Breast epithelium (tissue), 4 donors: ENCODE measurements at places on chromosomes 6 and 20. TPM values are rescaled to one million over a fixed set of nuclear protein-coding genes. Genes with fewer than 3 reads are reported as not detected.
A peak's percentile ranks its signal among the peaks of the same experiment; 100 is the strongest.

RNF8 gene
- total RNA-seq, result 7.8 TPM

DNA sequence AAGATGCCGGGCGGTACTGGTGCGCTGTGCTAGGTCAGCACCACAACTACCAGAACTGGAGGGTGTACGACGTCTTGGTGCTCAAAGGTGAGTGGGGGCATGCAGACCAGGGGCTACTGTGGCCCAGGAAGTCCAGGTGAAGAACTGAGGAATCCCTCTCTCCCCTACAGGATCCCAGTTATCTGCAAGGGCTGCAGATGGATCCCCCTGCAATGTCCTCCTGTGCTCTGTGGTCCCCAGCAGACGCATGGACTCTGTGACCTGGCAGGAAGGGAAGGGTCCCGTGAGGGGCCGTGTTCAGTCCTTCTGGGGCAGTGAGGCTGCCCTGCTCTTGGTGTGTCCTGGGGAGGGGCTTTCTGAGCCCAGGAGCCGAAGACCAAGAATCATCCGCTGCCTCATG lies 1.0 kb downstream of the LY6G6F start:
- H3K27ac ChIP-seq, result no peak overlapping the region
- peaks cover 6% of the 10 kb centered on the region for H3K4me1 ChIP-seq
- no peaks in the 10 kb centered on the region for H3K27me3 ChIP-seq
- H3K4me3 ChIP-seq, result no peak overlapping the region
- DNase-seq, result no peak

DNA sequence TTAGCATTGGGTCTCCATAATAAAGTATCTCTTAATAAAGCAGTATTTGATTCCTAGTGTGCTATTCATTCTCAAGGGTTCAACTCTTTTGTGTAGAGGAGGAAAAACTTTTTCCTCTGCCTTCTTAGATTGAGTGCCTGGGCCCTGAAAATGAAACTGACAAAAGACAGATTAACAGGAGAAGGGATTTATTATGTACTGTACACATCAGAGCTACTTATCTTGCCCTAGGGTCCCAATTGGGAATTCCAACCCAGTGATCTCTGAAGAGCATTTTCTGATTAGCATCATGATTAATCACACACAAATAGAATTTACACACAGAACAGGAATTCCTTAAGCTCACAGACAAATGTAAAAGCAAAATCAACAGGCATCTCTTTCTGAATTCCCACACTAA lies 128.9 kb downstream of the CD164 start:
- H3K27me3 ChIP-seq, result no peaks in the 10 kb centered on the region
- H3K4me3 ChIP-seq, result no peak overlapping the region
- no peak for DNase-seq
- H3K36me3 ChIP-seq, result no peaks in the 10 kb centered on the region

DNA sequence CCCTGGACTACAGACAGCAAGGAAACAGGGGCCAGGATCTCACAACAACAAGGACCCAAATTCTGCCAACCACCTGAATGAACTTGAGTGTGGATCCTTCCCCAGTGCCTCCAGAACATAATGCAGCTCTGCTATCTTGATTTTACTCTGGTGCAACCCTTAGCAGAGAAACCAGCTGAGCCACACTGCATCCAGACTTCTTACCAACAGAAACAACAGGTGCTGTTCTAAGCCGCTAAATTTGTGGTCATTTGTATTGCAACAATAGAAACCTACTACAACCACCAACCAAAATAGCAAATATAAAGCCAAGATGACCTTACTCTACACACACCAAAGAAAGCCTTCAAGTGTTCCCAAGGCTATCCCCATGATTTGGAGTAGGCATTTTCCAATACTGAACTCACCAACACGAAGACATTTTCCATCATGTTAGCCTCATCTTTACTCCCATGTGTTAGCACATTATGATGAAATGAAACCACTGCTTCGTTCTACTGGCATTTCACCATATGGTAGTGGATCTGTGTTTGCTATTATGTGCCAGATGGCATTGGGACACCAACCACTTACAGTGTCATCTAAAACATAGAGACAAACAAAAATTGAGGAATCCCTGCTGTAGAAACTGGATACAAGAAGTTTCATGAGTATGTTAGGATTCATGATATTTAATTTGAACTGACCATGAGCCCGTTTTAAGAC lies 249.8 kb upstream of the ID4 start:
- no peak overlapping the region for H3K27ac ChIP-seq
- no peak for DNase-seq
- no peak overlapping the region for H3K4me3 ChIP-seq
- H3K4me1 ChIP-seq, result no peaks in the 10 kb centered on the region
- no peaks in the 10 kb centered on the region for H3K27me3 ChIP-seq

RIPPLY2 gene
- not detected for total RNA-seq

DNA sequence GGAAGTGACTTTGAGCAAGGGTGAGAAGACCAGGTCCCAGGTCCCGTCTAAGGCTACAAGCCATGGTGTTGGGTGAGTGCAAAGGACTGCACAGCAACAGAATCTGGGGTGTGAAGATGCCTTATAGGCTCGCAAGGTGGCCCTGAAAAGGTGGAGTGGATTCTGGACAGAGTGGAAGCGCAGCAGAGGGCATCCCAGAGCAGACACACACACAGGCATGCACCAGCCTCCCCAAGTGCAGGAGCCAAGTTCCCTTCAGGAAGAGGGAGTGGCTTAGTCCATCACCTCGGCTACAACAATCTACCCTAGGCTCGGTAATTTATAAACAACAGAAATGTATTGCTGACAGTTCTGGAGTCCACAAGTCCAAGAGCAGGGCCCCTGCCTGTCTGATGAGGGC lies 180.1 kb upstream of the PDE10A start:
- H3K27ac ChIP-seq, result no peak overlapping the region
- no peak overlapping the region for H3K4me3 ChIP-seq
- H3K36me3 ChIP-seq, result no peaks in the 10 kb centered on the region
- no peaks in the 10 kb centered on the region for H3K27me3 ChIP-seq
- H3K4me1 ChIP-seq, result no peaks in the 10 kb centered on the region

DNA sequence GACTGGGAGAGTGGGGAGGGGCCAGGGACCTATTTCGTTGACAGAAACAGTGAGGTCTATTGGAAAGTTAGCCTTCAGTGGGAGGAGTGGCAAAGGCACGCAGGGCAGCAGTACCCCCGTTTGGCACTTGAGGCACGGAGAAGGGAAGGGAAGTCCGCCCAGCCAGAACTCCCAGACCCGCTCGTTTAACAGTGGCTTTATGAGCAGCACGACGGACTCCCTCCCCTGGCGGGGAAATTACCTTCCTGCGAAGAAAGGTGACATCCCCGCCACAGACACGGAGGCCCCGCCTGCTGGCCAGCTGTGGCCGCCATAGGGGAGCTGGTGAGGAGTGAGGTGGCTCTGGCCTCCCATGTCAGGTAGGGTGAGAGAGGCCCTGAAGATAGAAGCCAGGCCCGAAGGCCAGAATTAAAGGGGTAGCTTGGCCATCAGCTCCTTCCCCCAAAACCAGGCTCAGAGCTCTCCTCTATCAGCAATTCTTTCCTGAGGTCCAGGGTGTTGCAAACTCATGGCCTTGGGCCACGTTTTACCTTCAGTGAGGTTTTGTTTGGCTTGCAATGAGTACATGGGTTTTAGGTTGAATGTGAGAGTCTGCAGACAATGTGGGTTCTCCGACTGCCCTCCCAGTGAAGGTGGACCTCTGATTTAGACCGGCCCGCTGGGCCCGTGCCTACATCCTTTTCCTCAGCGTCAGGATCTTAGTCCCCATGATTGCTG lies 123.7 kb downstream of the MRPL14 start:
- no peaks in the 10 kb centered on the region for H3K27me3 ChIP-seq
- no peak overlapping the region for H3K27ac ChIP-seq
- H3K36me3 ChIP-seq, result no peaks in the 10 kb centered on the region
- peaks cover 6% of the 10 kb centered on the region for H3K4me1 ChIP-seq

JARID2 gene
- total RNA-seq, result 11.5 TPM

DNA sequence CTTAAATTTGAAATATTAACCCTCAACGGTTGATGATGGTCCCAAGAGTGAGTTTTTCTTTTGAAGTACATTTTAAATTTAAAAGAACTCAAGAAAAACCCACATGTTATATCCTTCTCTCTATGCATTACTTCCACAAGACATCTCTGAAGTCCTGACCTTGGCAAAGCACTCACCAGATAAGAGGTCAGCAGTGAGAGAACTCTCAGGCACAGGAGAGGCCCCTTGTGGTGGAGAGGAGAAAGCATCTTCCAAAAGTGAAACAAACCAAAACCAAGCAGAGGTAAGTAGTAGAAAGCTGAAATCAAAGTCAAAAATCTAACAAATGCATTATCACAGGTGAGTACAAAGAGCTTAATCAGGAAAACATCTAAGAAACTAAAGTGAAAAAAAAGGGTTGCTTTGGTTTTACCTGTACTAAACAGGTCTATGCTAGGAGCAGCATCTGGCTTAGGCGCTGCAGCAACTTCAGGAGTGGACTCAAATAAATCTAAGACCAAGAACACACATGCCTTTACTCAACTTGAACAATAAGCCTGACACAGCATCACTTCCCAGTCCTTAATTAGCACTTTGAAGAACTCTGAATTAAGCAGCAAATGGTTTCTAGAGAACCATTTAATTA lies 80.5 kb downstream of the PRSS35 start:
- no peaks in the 10 kb centered on the region for H3K27me3 ChIP-seq
- H3K27ac ChIP-seq, result no peak overlapping the region
- H3K36me3 ChIP-seq, result no peaks in the 10 kb centered on the region
- no peak for DNase-seq

DNA sequence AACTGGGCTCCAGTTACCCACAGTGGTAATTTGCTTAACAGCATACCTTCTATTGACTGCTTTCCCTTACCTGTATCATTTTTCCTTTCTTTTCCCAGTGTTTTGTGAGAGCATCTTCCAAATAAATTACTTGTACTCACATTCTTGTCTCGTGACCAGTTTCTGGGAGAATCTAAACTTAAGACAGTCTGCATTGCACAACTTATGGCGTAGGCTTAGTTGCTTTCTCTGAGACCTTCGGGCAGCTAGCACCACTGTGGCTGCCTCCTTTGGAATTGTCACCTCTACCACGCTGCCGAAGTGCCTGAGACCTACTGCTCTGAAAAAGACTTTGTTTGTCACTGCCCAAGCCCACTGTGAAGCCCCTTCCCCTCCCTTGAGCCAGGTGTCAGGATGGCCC lies 188.1 kb upstream of the BMP2 start:
- DNase-seq, result no peak
- H3K4me1 ChIP-seq, result no peaks in the 10 kb centered on the region
- H3K27ac ChIP-seq, result no peak overlapping the region
- H3K4me3 ChIP-seq, result no peak overlapping the region
- no peaks in the 10 kb centered on the region for H3K36me3 ChIP-seq

DNA sequence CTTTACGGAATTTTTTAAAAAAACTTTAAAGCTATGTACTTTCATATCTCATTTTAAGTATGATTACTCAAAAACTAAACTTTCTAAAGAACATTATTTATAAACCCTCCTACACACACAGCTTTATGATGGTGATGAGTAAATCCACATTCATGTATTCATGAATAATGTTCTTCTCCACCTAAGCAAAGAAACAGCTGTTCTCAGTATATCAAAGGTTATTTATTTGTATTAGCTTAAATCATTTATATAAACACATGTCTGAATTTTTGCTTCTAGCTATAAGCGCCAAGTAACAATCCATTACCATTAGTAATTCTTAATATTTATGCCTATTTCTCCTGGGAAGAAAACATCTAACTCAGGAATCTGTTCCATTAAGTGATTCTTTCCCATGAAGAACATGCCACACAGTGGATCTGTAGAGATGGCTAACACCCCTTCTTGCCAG lies 63.3 kb downstream of the SMLR1 start:
- no peaks in the 10 kb centered on the region for H3K4me1 ChIP-seq
- H3K27me3 ChIP-seq, result no peaks in the 10 kb centered on the region
- no peak overlapping the region for H3K4me3 ChIP-seq
- no peak for DNase-seq
- H3K27ac ChIP-seq, result no peak overlapping the region
- H3K36me3 ChIP-seq, result no peaks in the 10 kb centered on the region

OR2H1 gene
- not detected for total RNA-seq

OPRL1 gene
- total RNA-seq, result 2.3 TPM

FAM50B gene
- 9.3 TPM for total RNA-seq

GRCh38 chr20:32577023-32577422 lies 8.1 kb downstream of the NOL4L start:
- H3K4me1 ChIP-seq, result no peaks in the 10 kb centered on the region
- H3K4me3 ChIP-seq, result no peak overlapping the region
- no peaks in the 10 kb centered on the region for H3K27me3 ChIP-seq
- no peak for DNase-seq
- no peak overlapping the region for H3K27ac ChIP-seq

GRCh38 chr20:47773371-47773786 lies 11.9 kb downstream of the SULF2 start:
- H3K27ac ChIP-seq, result peak overlapping the region; percentile 60
- H3K36me3 ChIP-seq, result no peaks in the 10 kb centered on the region
- no peaks in the 10 kb centered on the region for H3K4me1 ChIP-seq
- no peaks in the 10 kb centered on the region for H3K27me3 ChIP-seq
- H3K4me3 ChIP-seq, result no peak overlapping the region

DNA sequence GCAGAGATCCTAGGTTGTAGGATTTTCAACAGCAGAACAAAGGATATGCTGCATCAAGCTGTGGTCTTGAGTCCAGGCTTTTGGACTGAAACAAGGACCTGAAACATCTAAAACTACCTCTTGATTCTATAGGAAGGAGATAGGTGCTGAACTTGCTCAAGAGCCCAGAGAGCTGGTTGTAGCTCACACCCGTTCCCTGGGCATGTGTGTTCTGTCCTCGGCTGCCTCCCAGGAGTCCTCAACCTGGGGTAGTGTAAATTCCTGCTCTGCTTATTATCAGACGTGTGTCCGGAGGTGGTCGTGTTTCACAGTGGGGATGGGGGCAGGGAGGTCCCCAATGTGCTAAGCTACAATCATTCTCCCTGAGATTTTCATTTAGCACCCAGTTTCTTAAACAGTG lies 4.8 kb downstream of the NOP56 start:
- H3K4me3 ChIP-seq, result no peak overlapping the region
- peaks cover 10% of the 10 kb centered on the region for H3K4me1 ChIP-seq
- DNase-seq, result no peak
- H3K36me3 ChIP-seq, result peaks cover 14% of the 10 kb centered on the region
- no peaks in the 10 kb centered on the region for H3K27me3 ChIP-seq
- H3K27ac ChIP-seq, result no peak overlapping the region

- no peaks in the 10 kb centered on the region for H3K27me3 ChIP-seq
- H3K4me1 ChIP-seq, result peaks cover 6% of the 10 kb centered on the region
- H3K36me3 ChIP-seq, result no peaks in the 10 kb centered on the region
- no peak overlapping the region for H3K4me3 ChIP-seq
- H3K27ac ChIP-seq, result peak overlapping the region; percentile 80
- DNase-seq, result no peak
These were observed 113.7 kb upstream of the BCLAF1 start for GRCh38 chr6:136403110-136403980.

TAF11 gene
- total RNA-seq, result 19.3 TPM
